ENCODE measurements at places on chromosomes 7 and 10.

DNA sequence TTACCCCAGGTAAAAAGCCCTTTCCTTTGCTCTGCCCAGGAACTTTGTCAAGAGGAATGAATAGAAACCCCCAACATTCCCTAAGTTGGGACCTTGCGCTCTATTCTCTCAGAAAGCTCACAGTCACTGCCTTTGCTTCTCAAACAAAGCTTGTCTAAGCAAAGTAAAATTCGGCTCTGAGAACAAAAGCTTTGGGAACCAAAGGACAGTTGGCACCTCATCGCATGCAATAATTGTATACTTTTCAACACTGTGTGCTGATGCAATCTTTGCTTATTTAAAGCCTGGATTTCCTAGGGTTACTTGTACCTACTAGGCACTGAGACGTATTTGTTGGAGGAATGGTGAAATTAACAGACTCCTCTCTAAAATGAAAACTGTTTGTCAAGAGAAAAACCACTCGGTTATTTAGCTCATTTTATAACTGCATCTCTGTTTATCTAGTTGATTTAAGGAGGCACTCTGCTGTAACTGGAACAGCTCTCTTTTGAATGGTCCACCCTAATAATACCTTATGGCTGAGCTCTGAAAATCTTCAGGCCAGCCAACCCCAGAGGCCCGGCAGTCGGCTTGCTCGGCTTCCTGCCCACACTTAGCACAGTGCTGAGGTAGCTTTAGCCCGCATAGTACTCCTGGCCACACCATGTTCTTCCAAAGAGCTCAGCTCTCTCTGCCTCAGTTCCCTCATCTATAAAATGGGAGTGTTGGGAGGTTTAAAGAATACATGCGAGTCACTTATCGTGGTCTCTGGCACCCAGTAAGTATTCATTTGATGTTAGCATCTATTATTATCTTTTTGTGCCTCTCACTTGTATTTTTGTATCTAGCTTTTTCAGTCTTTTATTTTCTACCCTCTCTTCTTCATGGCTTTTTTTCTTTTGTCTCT is 80.2 kb upstream of the PRR15 start:
- DNase-seq: no peak

DNA sequence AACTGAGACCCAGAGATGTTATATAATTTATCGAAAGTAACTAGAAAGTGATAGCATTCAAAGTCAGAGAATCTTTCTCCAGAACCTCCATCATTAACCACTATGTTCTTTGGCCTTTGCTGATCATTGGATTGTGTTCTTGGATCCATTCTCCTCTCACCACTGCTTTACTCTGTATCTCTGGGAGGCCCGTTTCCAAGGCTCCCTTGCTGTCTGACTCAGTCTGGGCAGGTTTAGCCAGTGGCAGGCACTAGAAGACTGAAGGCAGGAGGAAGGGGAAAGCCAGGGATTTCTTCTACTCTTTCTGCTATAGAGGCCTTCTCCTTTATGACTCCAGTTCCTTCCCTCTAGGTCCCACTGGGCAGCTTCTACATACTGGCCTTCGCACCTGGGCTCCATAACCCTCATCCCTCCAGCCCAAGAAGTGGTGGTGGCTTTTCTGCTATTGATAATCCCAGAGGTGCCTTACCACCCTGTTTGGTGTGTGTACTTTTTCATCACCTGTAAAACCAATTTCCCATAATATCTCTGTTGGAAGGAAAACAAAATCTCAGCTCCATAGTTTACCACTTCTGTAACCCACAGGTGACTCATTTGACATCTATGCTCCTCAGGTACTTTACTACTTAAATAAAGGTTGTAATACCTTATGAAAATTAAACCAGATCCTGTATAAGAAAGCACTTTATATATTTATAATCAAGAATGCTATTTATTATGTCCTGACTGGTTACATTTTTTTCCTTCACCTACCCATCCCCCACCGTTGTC is 36.0 kb downstream of the BCAP29 start:
- no peak for DNase-seq

GRCh38 chr10:129919358-129919757 is 44.7 kb downstream of the EBF3 start:
- no peak for DNase-seq

DNA sequence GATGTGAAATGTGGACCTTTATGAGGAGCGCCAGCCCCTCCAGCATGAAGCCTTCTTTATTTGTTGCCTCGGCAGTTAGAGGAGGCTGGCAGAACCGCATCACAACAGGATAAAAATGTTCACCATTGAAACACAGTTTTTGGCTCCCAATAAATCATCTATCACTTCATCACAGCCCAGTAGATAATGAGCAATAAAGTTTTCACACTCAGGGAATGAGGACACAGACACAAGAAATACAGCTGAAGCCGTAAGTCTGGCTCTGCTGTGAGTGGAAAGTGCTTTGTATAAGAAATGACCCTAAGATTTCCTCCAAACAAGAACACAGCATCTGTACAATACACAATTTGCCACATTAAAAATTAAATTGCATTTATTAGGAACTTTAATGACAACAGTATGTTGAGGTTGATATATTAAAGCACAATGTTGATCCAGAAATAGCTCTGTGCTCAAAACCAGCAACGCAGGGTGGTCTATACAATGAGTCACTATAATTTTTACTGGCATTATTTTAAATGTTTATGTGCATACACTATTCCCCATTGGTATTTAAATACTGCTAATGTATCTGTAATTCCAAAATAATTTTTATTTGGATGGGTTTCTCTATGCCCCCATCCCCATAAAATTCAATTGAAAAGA is 301.8 kb upstream of the MGMT start:
- DNase-seq: no peak

DNA sequence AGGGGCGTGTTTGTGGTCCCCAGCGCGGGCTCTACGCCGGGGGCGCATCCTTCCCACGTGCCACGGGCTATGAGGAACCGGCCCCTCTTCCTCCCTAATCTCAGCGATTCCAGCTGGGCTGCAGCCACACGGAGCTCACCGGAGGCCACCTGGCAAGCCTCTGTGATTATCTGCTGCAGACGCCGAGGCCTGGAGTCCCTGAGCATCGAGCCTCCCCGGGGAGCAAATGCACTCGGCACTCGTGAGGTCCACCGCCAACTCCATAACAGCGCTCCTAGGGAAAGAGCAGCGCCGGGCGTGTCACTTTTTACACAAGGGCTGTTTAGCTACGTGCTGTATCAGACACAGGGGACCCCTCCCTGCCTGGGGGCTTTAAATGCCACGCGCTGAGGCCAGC is 101.2 kb downstream of the DYNC2I1 start:
- no peak for DNase-seq

DNA sequence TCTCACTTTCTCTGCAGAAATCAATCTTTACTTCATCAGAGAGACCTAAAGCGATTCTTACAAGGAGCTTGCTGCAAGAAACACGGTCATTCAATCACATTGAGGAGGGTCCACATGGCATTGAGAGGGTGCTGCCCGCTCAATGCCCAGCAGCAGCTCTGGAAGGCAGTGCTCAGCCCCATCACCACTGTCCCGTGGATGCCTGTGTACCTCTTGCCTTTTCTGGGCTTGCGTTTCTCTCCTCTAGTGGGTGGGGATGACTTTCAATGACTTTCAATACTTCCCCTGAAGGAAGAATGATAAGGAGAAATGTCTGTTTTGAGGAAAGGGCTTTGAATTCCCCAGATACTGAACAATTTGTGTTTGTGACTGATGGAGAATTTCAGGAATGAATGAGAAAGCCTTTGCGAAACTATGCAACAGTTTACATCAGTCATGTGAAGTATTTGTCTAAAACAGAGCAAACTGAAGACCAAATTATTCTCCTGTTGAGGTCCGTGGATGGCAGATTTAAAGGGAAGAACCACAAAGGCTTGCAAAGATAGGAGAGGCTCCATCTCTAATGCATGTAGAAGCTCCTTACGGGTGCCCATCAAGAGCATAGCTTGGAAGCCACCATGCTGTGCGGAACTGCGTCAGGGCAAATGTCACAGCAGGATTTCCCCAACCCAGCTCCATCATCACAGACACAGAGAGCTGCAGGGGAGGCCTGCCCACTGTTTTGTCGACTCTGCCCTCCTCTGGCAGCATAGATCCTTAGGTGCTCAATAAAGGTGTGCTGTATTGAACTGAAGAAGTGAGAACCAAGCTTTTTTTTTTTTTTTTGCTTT is 6.6 kb upstream of the ZNF22 start:
- DNase-seq: peak; percentile 40

- peak; percentile 66 for DNase-seq
These were observed 16.8 kb downstream of the OSBPL3 start for GRCh38 chr7:24963218-24963617.

DNA sequence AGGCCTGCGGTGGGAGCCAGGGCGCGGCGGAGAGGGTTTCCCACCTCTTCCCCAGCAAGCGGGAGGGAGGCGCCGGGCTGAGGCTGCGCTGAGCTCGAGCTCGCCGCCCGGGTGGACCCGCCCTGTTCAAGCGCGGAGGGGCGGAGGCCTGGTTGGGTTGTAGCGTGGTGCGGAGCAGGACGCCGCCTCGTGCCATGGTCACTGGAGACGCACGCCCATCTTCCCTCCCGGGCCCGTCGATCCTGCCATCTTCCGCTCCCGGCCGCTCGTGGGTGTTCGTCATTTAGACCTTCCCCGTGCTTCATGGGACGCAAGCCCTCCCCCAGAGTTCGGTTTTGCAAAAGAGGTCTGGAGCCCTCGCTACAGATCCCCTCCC is 9.3 kb upstream of the EN2 start:
- DNase-seq: no peak

- DNase-seq: peak; percentile 51
These were observed 19.7 kb downstream of the GOLGA7B start for GRCh38 chr10:97869091-97870042.

GRCh38 chr7:6622134-6622710 is 6.8 kb downstream of the ZNF853 start:
- DNase-seq: no peak

GRCh38 chr7:98872328-98872924 is 2.6 kb upstream of the TMEM130 start:
- DNase-seq: no peak

GRCh38 chr10:75450644-75451640 is 19.5 kb downstream of the LRMDA start:
- DNase-seq: no peak

DNA sequence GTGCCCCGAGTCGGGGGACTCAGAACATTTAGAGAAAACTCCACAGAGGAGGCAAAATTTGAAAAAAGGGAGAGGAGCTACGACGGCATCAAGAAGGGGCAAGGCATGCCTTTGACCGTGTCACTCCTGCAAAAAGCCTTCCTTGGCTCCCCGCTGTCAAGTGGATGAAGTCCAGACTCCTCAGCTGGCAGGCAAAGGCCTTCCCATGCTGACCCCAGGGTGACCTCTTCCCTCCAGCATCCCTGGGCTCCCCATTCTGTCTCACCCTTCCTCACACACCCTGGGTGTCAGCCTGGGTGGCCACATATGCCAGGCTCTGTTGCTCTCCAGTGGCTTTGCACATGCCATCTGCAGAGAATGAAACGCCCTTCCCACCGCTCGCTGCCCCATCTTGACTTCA is 88.4 kb upstream of the ZMIZ1 start:
- DNase-seq: no peak

DNA sequence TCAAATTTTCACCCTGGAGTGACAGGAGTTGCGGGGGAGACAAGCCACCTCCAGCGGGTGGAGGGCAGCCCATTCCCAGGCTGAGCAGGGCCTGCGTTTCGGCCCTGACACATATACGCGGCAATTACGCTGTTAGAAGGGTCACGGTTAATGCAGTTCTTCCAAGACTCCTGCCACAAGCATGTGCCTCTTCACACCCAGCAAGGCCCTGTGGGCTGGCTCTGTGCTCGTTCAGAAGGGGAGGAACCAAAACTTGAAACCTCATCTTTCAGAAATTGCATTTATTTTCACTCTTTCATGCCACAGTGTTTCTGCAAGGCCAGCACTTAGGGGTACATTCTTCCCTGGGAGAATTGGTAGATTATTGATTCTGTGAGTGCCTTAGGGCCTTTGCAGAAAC is 24.7 kb downstream of the LRMDA start:
- DNase-seq: no peak

- no peak for DNase-seq
These were observed 922 bp upstream of the MYO1G start for GRCh38 chr7:44979481-44980392.

- DNase-seq: no peak
These were observed 56.2 kb downstream of the CRPPA start for GRCh38 chr7:16365177-16365576.

GRCh38 chr7:13107291-13107690 is 419.9 kb downstream of the ARL4A start:
- no peak for DNase-seq

- DNase-seq: no peak
These were observed 324 bp downstream of the TWNK start for GRCh38 chr10:100987685-100988049.

Measured in GM04503 (cell line).